SK-N-SH (cell line): ENCODE measurements at places on chromosomes 7 and 10. TPM values are rescaled to one million over a fixed set of nuclear protein-coding genes. Genes with fewer than 3 reads are reported as not detected.

GRM3 gene
- not detected in 2 replicates for polyA plus RNA-seq

TRIM73 gene
- 1.3 and 1.6 TPM in 2 replicates for polyA plus RNA-seq

MTG1 gene
- polyA plus RNA-seq = 86.4 and 90.7 TPM in 2 replicates

CYP2C8 gene
- polyA plus RNA-seq = 0.02 TPM in 1 of 2 replicates, not detected in the other

ZNF804B gene
- not detected in 2 replicates for polyA plus RNA-seq

GRB10 gene
- polyA plus RNA-seq = 4.4 and 5.1 TPM in 2 replicates

MYO3A gene
- not detected in 2 replicates for polyA plus RNA-seq

ZNF467 gene
- polyA plus RNA-seq = 2.6 and 4.1 TPM in 2 replicates

MUC12 gene
- 0.18 TPM in 1 of 2 replicates, not detected in the other for polyA plus RNA-seq

NME8 gene
- polyA plus RNA-seq = not detected in 2 replicates

IFIT5 gene
- polyA plus RNA-seq = 2.7 and 3.6 TPM in 2 replicates

UMAD1 gene
- 13.9 and 17.6 TPM in 2 replicates for polyA plus RNA-seq

ASAH2B gene
- polyA plus RNA-seq = 5.5 and 7.0 TPM in 2 replicates

ZNF789 gene
- 27.7 and 34.5 TPM in 2 replicates for polyA plus RNA-seq

FERD3L gene
- not detected in 2 replicates for polyA plus RNA-seq

SLC29A3 gene
- polyA plus RNA-seq = 3.8 and 4.6 TPM in 2 replicates

LOXL4 gene
- 1.4 and 1.7 TPM in 2 replicates for polyA plus RNA-seq

PPP1R17 gene
- polyA plus RNA-seq = not detected in 2 replicates

PNLIPRP3 gene
- polyA plus RNA-seq = not detected in 2 replicates
